Activated CD8-positive, alpha-beta memory T cell treated with anti-CD3 and anti-CD28 coated beads, Interleukin-2, amount 50 U/mL, for 48 hours (primary cell): ENCODE measurements at places on chromosomes 4 and X.

DNA sequence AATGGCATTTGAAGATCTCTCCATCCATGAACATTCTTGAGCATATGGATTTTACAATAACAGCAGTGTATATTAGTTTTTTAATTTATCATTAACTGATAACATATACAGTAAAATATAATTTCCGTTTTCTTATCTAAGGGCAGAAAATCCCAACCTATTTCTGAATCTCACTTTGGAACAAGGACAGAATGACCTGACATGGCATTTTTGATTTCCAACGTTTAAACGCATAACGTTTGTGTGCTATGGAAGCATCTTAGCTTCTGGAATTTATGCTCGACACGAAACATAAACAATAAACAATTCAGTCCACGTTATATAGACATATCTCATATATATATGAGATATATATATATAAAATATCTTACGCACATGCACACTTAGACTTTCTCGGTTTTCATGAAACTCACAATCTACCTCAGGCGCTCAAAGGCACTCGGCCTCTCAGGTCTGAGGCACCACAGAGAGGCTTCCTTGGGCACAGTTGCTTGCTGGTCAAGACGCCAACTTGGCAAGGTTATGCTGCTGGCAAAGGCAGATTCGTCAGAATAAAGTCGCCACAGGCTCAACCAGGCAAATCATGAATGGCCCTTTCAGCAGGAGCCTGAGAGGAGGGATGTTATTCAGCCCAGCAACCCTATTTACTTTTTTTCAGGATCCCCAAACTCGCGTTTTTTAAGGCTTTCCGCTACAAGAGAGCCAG is 1.0 kb upstream of the UGT8 start:
- no peak for DNase-seq

DNA sequence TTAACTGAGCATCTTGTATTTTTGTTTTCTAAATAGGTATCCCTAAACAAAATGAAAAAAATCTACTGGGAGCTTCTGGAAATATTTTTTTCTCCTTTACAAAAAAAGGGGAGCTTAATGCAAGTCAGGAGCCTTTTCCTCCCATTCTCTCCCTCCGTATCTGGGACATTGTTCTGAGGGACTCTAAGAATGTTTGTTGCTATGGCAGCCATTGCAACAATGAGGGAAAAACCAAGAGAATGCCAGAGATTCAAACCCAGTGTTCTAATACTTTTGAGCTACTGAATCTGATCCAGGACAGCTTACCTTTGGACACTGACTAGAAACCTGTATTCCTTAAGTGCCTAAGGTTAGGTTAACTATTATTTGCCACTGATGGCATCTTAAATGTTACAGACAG is 485.7 kb upstream of the HS3ST1 start:
- no peak for DNase-seq

DNA sequence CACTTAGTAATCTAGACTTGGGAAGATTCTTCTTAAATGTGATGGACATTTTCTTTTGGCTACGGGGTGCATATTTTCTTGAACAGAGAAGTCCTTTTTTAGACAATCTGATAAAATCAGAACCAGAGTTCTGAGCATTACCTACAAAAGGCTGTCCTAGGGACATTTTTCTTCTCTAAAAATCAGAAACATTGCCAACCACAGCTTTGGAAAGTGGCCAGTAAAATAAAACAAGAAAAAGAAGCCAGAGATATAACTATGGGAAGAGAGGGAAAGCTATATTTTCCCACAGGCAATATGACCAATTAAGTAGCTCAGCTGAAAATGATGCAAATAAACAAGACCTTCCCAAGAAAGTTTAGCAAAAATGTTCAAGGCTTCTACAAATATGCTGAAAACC is 55.9 kb downstream of the MXRA5 start:
- DNase-seq, result no peak

GRCh38 chrX:115023139-115023538 is 5.7 kb upstream of the IL13RA2 start:
- DNase-seq, result no peak

- DNase-seq, result no peak
Measured at GRCh38 chr4:16931339-16932305, 33.2 kb upstream of the LDB2 start.

GRCh38 chr4:14241574-14241973 is 614.0 kb upstream of the BOD1L1 start:
- no peak for DNase-seq

GRCh38 chr4:185110375-185110823 is 32.7 kb upstream of the SLC25A4 start:
- no peak for DNase-seq

DNA sequence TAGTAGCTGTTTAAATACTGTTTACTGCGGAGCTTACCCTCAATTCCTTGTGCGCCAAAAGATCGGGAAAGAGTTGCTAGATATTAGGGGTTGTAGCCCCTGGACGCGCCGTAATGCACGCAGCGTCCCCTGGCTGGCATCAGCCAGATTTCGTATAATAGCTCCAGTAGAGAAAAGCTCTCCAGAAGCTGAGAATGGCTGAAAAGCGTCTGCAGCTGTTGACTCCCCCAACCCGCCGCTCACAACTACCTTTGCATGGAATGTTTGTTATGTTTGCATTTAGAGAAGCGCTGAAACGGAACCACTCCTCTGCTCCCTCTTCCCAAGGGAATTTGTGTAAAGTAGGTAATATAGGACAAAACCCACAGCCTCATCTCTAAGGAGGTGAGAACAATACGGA is 3.7 kb downstream of the DOCK11 start:
- no peak for DNase-seq

DNA sequence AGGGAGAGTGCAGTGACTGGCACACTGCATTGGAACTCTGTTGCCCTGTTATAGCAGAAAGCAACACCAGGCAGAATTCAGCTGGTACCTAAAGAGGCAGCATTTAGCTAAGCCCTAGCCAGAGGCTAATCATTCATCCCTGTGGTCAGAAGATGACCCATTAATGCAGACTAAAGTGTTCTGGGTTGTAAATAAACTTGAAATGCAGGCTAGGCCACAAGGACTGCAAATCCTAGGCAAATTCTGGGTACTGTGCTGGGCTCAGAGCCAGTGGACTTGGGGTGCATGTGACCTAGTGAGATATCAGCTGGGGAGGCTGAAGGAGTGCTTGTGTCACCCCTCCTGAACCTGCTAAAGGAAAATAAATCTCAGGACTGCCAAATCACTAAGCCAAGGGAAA is 91.2 kb downstream of the LPAR4 start:
- DNase-seq, result no peak

DNA sequence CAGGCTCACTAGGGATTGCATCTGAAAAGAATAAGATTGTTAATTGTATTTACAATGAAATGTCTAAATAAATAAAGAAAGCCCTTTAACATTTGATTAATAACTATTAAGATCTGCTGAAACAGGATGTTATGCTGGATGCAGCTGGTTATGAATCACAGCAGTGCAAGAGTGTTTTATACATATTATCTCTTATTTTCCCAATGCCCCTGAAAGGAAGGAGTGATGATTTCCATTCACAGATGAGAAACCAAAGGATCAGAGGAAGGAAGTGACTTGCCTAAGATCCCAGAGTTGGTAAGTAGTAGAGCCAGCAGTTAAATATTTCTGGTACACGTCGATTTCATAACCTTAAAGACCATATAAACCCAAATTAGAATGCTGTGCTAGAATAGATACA is 76.3 kb upstream of the ARHGAP36 start:
- DNase-seq, result no peak

- DNase-seq, result no peak
Measured at GRCh38 chr4:21890231-21890630, 58.3 kb downstream of the KCNIP4 start.
